Kasumi-1 (cell line): ENCODE measurements at places on chromosomes 5 and 9.

DNA sequence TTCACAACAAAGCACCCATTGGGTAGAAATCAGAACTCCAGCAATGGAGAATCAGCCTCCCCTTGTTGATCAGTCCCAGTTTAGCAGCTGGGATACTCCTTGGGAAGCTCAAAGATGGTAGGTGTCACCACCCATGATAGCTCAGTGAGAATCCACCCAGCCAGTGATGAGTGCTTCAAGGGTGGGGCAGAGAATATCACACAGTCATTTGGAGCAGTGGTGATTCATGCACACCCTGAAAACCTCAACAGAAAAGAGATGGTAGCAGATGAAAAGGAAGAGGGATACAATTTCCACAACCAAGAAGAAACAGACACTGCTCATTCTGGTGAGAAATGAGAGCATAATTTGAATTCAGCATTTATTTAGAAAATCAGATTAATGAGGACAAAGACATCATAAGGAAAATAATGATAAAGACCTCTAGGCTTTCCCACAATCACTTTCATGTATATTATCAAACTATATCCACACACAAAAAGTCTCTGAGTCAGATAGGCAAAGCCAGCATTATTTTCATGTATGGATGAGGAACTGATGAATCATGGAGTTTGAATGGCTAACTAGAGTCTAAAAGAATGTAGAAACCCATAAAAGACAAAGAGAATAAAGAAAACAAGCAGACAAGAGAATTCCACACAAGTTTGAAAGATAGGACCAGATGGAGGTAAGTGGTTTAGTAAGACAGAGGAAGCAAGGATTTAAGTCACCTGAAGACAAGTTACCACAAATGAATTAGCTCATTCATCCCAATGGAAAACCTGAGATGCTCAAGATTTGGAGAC, 82.9 kb downstream of the FEM1C start:
- no peak for DNase-seq

DNA sequence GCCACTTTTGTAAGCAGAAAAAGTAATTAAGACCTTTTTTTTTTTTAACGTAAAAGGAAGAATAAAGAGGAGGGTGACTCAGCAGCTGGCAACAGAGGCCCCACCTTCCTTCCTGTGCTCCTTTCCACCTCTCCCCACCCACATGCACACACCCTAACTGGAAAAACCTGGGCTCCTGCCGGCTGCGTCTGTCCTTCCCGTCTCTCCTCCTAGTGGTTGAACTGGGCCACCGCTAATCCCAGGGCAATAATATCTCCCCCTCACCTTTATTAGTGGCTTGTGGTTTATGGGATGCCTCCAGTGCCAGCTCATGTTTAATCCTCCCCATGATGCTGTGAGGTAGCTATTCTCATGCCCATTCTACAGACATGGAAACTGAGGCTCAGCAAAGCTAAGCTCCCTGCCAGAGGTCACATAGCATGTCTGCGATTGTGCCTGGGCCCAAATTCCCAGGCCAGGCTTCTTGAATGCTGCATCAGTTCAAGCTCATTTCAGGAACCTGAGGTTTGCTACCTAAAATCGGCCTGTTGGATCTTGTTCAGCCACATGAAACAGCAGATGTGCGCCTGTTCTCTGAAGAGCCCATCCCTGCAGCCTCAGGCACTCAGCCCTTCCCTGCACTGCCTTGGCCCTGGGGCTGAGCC, 60.9 kb upstream of the IL17B start:
- DNase-seq = no peak

DNA sequence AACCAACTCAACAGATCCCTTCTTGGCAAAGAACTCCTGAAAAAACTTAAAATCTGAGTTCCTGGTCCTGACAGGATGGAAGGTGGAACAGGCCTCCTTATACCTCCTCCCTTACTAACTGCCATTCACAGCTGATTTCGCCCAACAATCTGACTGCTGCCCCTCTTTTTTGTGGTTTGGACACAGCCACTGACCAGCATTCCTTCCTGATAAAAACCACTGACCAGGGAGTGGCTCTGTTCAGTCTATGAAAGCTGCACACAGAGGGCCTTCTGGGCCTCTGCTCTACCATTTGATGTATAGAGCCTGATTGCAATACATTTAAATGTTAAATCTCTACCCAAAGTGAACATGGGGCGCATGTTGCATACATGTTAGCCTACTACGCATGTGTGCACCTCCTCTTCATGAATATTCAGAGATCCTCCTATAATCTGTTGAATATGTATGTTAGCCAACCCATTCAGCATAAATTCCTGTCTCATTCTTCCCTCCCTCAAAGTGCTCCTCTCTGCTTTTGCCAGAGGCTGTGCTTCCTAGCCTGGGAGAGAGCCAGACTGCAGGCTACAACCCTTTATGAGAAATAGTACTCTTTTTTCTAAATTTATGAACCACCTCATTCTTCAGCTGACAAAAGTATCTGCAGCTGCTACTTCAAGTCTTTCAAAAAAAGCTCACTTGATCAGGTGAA, 93.7 kb upstream of the MRPS30 start:
- DNase-seq = no peak

GRCh38 chr9:691825-692400, 149.6 kb upstream of the DMRT1 start:
- no peak for DNase-seq

- DNase-seq = no peak
Measured at GRCh38 chr5:107216587-107216986, 454.1 kb downstream of the EFNA5 start.

- no peak for DNase-seq
Measured at GRCh38 chr9:33143241-33143661, 23.9 kb downstream of the B4GALT1 start.

DNA sequence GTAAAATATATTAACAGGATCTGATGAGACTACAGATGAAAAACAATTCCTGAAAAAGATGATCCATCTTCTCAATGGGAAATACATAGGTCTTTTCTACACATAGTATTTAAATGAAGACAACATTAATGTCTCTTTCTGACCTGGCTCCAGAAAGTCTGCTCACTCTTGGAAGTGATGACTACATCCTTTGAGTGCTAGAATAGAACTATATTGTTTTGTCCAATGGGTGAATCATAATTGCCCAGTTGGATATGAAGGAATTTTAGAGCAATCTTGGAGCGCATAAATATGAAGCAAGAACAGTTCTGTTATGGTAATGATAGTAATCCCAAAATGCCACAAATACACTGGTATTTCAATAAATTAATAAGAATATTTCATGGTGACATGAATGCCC, 322.1 kb downstream of the DEPDC1B start:
- no peak for DNase-seq

- no peak for DNase-seq
Measured at GRCh38 chr9:135062254-135062653, 25.2 kb upstream of the OLFM1 start.

DNA sequence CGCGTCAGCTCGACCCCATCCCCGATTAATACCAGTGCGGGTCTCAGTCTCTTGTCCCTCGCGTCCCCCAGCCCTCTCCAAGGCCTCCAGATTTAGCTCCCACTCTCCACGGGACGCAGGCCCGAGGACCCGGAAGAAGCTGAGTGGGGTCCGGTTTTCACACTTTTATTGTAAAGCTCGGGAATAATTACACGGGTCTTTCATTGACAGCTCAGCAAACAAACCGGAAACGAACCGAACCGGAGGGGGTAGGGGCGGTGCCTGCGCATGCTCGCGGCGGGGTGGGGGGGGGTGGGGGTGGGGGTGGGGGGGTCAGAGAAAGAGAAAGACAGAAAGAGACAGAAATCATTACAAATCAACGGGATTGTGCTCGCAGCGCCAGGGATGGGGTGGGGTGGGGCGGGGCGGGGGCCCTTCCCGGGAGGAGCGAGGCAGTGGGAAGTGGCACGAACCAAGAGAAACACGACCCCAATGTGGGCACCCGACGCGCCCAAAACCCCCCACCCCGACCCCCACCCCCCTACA, 27.9 kb downstream of the PCDH1 start:
- DNase-seq = no peak

DNA sequence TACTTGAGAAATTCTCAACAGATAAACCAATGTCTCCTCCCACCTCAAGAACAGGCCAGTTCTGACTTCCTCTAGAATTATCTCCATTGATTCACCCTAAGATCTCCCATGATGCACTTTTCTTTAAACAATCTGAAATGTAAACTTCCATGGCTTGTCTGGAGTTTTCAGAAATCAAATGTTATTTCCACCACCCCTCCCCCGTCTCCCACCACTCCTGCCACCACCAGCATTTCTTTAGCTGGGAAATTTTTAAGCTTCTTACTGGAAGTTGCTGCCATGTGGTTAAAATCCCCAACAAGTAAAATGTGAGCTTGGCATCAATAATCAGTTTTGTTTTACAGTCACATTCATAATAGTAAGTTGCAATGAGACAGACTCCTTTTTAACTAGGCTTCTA, 32.8 kb upstream of the BASP1 start:
- peak; percentile 8 for DNase-seq

- peak; percentile 60 for DNase-seq
Measured at GRCh38 chr9:69421908-69422801, 97.1 kb downstream of the ENTREP1 start.

- no peak for DNase-seq
Measured at GRCh38 chr5:83589786-83590185, 118.2 kb downstream of the VCAN start.

DNA sequence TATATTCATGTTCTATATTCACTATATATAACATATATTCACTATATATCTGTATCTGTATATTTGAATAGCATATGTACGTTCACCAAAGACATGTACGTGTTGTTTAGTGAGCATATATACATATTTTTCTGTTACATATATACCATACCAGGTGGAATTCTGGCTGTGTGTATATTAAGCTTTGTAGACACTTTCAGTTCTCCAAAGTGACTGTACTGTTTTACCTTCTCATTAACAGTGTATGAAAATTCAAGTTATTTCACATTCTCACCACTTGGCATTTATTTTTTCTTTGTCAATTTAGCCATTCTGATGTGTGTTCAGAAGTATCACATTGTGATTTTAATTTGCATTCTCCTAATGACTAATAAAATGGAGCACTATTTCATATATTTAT, 52.2 kb downstream of the DROSHA start:
- no peak for DNase-seq

DNA sequence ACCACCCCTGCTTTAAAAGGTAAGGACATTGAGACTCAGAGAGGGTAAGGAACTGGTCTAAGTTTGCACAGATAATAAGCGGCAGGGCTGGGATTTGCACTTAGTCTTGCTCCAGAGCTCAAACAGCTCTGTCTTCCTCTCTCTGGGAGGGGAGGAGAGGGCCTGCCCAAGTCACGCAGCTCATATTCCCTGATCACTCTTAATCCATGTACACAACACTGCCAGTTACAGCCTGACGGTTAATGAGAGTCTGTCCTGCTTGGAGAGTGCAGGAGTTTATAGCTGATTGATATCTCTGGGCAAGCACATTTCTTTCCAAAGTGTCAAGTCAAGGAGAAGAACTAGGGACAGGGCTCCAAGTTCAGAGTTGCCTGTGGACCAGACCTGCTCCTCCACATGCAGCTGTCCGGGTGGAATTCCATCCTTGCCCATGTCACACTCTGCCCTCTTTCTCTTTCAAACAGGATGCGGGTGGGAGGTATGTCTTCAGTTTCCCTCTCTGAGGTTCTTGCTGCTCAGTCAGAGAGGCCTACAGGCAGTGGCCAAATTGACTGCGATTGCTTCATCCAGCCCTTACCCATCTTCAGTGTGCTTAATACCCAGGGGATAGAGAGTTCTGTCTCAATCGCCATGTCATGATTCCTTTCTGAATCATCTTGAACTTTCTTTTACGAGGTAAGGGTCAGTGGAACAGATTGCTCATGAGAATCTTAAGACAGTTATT, 54.5 kb downstream of the GALNT12 start:
- no peak for DNase-seq

GRCh38 chr5:133644000-133644865, 31.9 kb upstream of the FSTL4 start:
- no peak for DNase-seq

DNA sequence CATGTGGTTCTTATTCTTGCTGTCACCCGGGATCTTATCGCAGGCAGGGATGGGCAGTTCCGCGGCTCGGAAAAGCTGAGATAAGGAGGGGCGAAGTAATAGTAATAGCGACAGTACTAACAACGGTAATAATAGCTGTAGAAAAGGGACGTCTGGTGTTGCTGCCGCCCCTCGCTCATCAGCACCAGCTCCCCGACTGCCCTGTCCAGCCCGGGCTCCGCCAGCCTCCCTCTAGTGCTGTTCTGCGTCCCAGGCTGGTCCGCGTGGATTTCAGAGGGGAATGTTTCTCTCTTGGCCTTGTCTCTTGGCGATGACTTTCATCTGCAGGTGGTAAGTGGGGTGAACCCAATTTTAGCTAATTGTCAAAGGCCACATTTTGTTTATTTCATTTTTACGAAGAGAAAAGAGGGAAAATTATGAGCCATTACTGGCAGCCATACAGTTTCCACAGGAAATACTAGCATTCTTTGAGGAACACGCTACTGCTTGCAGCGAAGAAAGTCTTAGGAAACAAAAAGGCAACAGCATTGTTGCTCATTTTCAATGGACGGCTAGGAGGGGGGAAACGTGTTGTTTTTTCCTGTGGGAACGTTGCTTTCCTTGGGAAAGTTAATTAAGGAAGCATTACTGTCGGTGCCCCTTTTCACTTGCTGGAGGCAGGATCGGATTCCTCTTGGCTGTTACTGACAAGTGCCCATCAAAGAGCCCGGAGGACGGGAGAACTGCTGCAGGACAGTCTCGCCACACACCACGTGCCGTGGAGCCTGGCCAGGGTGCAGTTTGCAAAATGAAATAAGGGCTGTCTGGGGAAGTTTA, 762 bp downstream of the SNCAIP start:
- DNase-seq = peak; percentile 28

DNA sequence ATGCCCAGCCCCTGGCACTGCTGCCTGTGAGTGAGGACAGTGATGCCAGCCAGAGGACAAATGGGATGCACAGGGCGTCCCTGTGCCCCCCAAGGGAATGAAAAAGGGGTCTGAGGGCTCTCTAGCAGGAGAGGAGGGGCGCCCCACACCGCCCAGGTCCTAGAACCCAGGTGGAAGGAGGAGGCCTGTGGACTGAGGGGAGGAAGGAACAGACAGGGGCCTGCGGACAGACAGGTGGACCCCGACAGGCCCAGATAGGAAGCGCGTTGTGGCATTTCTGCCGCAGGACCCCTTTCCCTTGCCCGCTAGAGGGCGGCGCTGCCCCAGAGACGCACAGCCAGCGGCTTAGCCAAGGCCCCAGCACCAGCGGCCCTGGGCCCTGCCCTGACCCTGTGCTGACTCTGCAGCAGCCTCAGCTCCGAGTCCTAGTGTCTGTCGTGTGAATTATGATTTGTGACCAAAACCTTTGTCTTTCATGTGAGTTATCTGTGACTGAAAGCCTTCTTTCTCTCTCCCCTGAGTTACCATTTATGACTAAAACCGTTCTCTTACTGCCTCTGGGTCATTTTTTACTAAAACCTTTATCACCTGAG, 30.7 kb downstream of the TRIP13 start:
- DNase-seq = peak; percentile 47

- peak; percentile 53 for DNase-seq
Measured at GRCh38 chr5:7897014-7897600, 28.2 kb downstream of the MTRR start.

GRCh38 chr9:90099262-90099963, 494.6 kb downstream of the GADD45G start:
- DNase-seq = peak; percentile 55

GRCh38 chr5:17763301-17763700, 129.0 kb downstream of the TAF11L14 start:
- DNase-seq = no peak

GRCh38 chr5:149274939-149275338, 3.3 kb downstream of the AFAP1L1 start:
- no peak for DNase-seq

GRCh38 chr9:124776954-124777648, at the start of gene OLFML2A:
OLFML2A (plus strand) TSS chr9:124777133; CDS start chr9:124777271, 138 bp downstream.
- peak; percentile 43 for DNase-seq

GRCh38 chr9:128689820-128690683, 1.0 kb downstream of the SET start:
- peak; percentile 7 for DNase-seq
